ENCODE measurements at places on chromosomes 2 and 18.

GRCh38 chr2:212299333-212299732 lies 239.3 kb downstream of the ERBB4 start:
- DNase-seq: no peak

- DNase-seq: no peak
Measured at GRCh38 chr2:176206682-176207081, 18.2 kb downstream of the HOXD1 start.

DNA sequence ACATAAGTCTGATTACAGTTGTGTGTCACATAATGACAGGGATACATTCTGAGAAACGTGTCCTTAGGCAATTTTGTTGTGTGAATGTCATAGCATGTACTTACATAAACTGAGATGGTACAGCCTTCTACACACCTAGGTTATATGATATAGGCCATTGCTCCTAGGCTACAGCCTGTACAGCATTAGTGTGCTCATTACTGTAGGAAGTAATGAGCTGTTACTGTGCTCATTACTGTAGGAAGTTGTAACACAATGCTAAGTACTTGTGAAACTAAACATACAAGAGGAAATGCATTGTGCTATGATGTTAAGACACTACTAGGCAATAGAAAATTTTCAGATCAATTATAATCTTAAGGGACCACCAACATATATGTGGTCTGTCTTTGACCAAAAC lies 72.8 kb downstream of the UPP2 start:
- DNase-seq: no peak

GRCh38 chr2:217713395-217714286 lies 289.2 kb downstream of the TNS1 start:
- DNase-seq: peak; percentile 36

- no peak for DNase-seq
Measured at GRCh38 chr2:223238301-223238700, 186.3 kb downstream of the KCNE4 start.

- no peak for DNase-seq
Measured at GRCh38 chr2:10534514-10535250, 86.6 kb upstream of the ODC1 start.

GRCh38 chr2:12730265-12730664 lies 13.5 kb downstream of the TRIB2 start:
- no peak for DNase-seq

GRCh38 chr2:121748202-121748601 lies 7.2 kb upstream of the TSN start:
- no peak for DNase-seq
